ENCODE measurements at places on chromosomes 4 and X. TPM values are rescaled to one million over a fixed set of nuclear protein-coding genes. Genes with fewer than 3 reads are reported as not detected.

Gene CPZ
- total RNA-seq = 28.8 TPM

GRCh38 chr4:74840936-74841509, 46.7 kb upstream of the BTC start:
- H3K4me1 ChIP-seq = no peaks in the 10 kb centered on the region
- peaks cover 1% of the 10 kb centered on the region for H3K27me3 ChIP-seq
- no peak overlapping the region for H3K27ac ChIP-seq
- H3K4me3 ChIP-seq = no peak overlapping the region

Gene MSX1
- not detected for total RNA-seq

Gene ARHGAP36
- 0.32 TPM for total RNA-seq

DNA sequence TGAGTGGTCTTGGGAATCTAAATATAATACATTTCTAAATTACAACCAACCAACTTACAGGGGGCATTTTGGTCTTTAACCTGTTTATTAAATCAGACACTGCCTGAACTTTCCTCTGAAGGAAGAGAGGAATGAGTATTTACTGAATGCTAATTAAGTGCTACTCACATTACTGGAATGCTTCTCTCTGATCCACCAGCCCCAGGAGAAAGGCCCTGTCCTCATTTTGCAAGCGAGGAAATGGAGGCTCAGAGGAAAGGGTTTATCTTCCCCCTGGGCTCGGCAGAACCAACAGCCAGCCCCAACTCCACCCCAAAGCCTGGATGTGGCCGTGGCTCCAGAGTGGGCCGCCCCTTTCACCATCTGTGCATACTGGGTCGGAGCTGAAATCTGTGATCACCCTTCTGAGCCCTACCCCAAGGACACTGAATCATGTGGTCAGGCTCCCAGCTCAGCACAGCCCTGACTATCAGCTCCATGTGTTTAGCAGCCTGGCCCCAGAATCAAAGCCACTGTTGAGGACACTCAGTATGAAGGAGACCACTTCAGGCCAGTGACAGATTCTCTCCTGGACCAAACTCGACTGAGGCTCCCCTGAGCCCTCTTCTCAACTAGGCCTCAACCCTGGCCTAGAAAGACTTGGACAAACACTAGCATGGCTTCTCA, 56.7 kb upstream of the ENPP6 start:
- H3K4me3 ChIP-seq = no peak overlapping the region
- no peak for DNase-seq
- no peaks in the 10 kb centered on the region for H3K27me3 ChIP-seq
- H3K27ac ChIP-seq = no peak overlapping the region

DNA sequence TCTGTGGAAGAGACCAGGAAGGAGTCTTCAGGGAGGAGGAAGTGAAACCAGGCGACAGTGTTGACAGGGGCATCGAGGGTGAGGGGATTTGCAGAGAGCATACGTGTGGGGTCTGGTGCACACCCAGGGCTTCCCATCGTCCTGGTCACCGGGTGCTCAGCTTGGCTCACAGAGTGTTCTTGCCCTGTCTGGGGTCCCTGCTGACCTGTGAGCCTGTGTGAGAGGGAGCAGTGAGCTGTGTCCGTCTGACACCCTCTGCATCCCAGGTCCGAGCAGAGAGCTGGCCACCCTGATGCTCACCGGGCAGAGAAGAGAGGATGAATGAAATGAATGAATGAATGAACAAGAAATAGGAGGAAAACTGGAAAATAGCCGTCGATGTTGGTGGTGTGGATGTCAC, 46.5 kb downstream of the CPZ start:
- no peak for DNase-seq
- H3K36me3 ChIP-seq = no peaks in the 10 kb centered on the region
- H3K4me1 ChIP-seq = no peaks in the 10 kb centered on the region
- H3K27me3 ChIP-seq = no peaks in the 10 kb centered on the region
- H3K27ac ChIP-seq = no peak overlapping the region

DNA sequence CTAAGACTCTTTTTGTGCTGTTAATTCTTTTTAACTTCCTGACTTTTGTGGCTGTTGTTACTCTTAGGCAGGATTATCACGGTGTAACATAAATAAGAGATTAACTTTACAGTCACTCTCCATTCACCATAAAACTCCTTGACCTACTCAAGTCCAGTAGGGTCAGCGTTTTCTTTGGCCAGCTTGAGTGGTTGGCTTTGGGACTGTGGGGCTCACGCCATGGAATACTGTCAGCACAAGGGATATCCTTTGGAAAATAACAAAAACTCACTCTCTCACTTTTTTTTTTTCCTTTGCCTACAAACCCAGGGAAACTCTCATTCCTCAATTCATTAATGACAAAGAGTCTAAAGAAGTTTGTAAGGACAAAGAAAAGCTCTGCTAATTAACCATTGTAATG, 89.4 kb upstream of the TLL1 start:
- no peak overlapping the region for H3K27ac ChIP-seq
- DNase-seq = no peak
- H3K36me3 ChIP-seq = no peaks in the 10 kb centered on the region
- no peaks in the 10 kb centered on the region for H3K27me3 ChIP-seq

Gene ASB12
- total RNA-seq = 1.2 TPM

DNA sequence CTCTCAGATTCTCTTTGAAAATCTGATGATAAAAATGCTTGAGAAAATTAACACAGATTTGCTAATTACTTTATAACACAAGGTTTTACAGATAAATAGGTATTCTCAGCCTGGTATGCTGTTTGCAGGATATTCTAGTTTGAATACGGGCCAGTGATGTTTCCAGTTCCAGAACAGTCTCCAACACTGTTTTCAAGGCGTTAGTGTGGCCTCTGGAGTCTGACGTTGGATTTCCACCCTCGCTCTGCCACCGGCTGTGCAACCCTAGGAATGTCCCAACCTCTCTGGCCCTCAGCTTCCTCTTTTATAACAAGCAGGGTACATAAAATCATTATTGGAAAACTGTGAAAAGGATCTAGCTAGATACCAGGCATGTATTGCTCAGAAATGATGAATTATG, 23.8 kb upstream of the CYP4V2 start:
- no peaks in the 10 kb centered on the region for H3K36me3 ChIP-seq
- DNase-seq = no peak
- H3K27me3 ChIP-seq = no peaks in the 10 kb centered on the region
- no peak overlapping the region for H3K27ac ChIP-seq
- no peaks in the 10 kb centered on the region for H3K4me1 ChIP-seq

- no peaks in the 10 kb centered on the region for H3K36me3 ChIP-seq
- H3K4me3 ChIP-seq = no peak overlapping the region
- no peak overlapping the region for H3K27ac ChIP-seq
- no peak for DNase-seq
- H3K27me3 ChIP-seq = no peaks in the 10 kb centered on the region
These were observed 2.6 kb upstream of the HPGDS start for GRCh38 chr4:94345266-94345665.

DNA sequence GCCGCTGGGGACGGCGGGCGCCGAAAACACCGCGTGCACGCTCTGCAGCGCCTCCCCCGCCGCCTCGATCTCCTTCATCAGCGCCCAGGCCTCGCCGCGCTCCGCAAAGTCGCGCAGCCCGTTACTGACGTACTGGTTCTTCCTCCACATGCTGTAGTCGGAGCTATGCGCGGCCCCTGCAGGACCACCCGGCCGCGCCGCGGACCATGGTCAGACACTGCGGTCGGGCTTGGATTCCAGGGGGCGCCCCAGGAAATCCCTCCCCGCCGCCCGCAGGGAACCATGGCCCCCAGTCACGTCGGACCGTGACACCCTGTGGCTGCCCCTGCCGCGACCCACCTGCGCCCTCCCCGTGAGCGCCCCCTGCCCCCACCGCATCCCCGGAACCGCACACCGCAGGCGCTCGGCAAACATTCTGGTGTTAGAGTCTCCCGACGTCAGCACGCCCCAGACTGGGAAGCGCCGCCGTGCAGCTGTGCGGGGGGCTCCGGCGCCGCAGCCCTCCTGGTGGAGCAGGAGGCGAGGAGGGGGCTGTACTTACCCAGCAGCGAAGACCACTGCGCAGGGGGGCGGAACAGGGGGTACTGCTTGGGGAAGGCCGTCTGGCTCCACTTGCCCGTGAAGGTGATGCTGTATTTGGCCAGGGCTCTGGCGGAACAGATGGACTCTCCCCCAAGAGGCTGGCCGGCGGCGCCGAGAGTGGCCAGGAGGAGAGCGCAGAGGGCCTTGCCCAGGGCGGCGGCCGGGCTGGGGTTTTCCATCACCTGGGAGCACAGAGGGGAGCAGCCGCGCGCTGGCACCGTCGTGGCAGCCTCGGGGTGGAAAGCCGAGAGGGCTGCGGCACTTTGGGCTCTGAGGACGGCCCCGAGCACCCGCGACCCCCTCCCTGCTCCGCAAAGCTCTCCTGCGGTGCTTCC, 814 bp downstream of the SPON2 start:
- DNase-seq = peak; percentile 75
- no peaks in the 10 kb centered on the region for H3K4me1 ChIP-seq
- no peak overlapping the region for H3K27ac ChIP-seq
- peak overlapping the region; percentile 33 for H3K4me3 ChIP-seq
- no peaks in the 10 kb centered on the region for H3K36me3 ChIP-seq
- peaks cover 47% of the 10 kb centered on the region for H3K27me3 ChIP-seq

- H3K27me3 ChIP-seq = peaks cover 12% of the 10 kb centered on the region
- no peak overlapping the region for H3K27ac ChIP-seq
- no peak for DNase-seq
These were observed 891 bp downstream of the TLR2 start for GRCh38 chr4:153684971-153685371.

GRCh38 chr4:137700751-137701150, 168.5 kb upstream of the PCDH18 start:
- H3K4me1 ChIP-seq = no peaks in the 10 kb centered on the region
- no peaks in the 10 kb centered on the region for H3K36me3 ChIP-seq
- DNase-seq = no peak
- no peak overlapping the region for H3K27ac ChIP-seq
- no peaks in the 10 kb centered on the region for H3K27me3 ChIP-seq

Gene DCAF8L1
- total RNA-seq = not detected

DNA sequence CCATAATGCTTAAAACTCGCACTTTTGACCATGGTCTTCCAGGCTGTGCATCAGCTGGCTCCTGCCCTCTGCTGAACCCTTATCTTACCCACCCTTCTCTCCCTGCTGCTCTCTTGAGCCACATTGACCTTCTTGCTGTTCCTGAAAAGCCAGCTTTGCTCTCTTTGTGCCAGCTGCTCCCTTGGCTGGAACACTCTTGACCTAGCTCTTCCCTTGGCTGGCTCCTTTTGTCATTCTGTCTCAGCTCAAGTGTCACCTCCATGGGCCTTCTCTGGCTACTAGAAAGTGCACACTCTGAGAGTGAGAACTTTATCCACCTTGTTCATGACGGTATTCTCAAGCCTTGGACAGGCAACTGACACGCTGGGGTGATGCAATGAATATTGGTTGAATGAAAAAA, 112.1 kb downstream of the MGST2 start:
- DNase-seq = no peak
- H3K4me3 ChIP-seq = no peak overlapping the region
- no peaks in the 10 kb centered on the region for H3K36me3 ChIP-seq
- H3K27me3 ChIP-seq = no peaks in the 10 kb centered on the region

DNA sequence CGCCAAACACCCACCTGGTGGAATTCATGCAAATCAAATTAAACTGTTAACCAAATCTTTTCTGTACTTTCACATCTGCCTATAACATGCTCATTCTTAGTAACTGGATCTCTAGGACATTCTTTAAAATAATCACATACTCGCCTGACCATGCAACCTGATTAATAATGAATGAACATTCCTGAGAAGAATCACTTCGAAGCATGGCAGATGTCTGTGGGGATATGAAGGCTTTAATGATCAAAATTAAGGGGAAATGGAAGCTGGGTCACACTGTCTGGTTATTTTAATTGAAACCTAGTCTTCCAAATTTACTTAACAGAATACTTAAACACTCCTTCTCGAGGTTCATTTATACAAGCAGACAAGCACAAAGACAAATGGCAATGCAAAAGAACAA, 44.2 kb downstream of the MID1 start:
- no peaks in the 10 kb centered on the region for H3K4me1 ChIP-seq
- no peak overlapping the region for H3K4me3 ChIP-seq
- H3K27me3 ChIP-seq = no peaks in the 10 kb centered on the region
- DNase-seq = no peak
- no peaks in the 10 kb centered on the region for H3K36me3 ChIP-seq

Gene GC
- total RNA-seq = 0.34 TPM

Gene MAGEE1
- total RNA-seq = 10.2 TPM

DNA sequence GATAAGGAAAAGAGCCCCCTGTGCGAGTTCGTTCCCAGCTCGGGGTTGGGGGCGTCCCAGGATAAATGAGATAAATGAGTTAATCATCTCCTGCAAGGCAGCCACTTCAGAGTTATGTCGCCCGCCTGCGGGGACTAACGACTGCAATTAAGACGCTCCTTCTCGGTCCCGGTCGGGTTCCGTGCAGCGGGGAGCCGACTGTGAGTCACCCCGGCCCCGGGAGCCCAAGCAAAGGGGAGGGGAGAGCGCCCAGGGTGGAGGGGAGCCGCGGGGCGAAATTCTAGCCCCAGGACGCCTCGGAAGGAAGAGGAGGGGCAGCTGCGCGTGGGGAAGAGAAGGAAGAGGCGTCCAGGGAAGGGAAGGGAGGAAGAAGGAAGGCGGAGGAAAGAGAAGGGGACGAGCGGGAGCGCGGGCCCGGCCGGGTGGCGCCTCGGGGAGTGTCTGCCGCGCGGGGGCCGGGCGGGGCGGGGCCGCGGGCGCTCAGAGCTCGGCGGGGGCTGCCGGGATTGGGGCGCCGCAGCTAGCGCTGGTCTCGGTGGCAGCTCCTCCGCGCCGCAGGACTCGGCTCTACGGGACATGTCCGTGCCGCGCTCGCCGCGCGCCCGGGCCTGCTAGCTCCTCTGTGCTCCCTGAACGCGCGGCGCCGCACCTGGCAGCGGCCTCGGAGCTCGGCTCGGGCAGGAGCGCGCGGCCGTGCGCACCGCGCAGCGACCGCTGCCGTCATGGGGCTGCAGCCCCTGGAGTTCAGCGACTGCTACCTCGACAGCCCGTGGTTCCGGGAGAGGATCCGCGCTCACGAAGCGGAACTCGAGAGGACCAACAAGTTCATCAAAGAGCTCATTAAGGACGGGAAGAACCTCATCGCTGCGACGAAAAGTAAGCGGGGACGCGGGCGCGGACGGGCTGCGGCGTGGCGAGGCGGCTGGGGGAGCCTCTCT, at the start of gene ARHGAP10:
ARHGAP10 (plus strand) TSS at position 509 of the 938 bp plus-strand sequence; CDS start at position 723, 214 bp downstream.
- H3K36me3 ChIP-seq = no peaks in the 10 kb centered on the region
- peaks cover 12% of the 10 kb centered on the region for H3K4me1 ChIP-seq
- DNase-seq = no peak
- H3K4me3 ChIP-seq = peak within 1 kb of the TSS; percentile 97
- peaks cover 16% of the 10 kb centered on the region for H3K27me3 ChIP-seq

Gene TCEAL6
- total RNA-seq = not detected

Gene STPG2
- total RNA-seq = not detected

GRCh38 chr4:129218360-129218759, 122.4 kb downstream of the C4orf33 start:
- no peaks in the 10 kb centered on the region for H3K27me3 ChIP-seq
- no peak overlapping the region for H3K27ac ChIP-seq
- no peaks in the 10 kb centered on the region for H3K4me1 ChIP-seq

Gene EOLA2
- 25.5 TPM for total RNA-seq

GRCh38 chr4:138405934-138406567, 163.9 kb upstream of the SLC7A11 start:
- H3K27ac ChIP-seq = no peak overlapping the region
- H3K4me3 ChIP-seq = no peak overlapping the region
- H3K4me1 ChIP-seq = no peaks in the 10 kb centered on the region
- DNase-seq = no peak
- H3K27me3 ChIP-seq = no peaks in the 10 kb centered on the region
- no peaks in the 10 kb centered on the region for H3K36me3 ChIP-seq

Measured in H1 (cell line).